ENCODE measurements at places on chromosomes 2 and 18.

GRCh38 chr2:200477667-200478131 lies 32.2 kb downstream of the KCTD18 start:
- DNase-seq = no peak

- no peak for DNase-seq
These were observed 555.2 kb upstream of the SETBP1 start for GRCh38 chr18:44125446-44125845.

DNA sequence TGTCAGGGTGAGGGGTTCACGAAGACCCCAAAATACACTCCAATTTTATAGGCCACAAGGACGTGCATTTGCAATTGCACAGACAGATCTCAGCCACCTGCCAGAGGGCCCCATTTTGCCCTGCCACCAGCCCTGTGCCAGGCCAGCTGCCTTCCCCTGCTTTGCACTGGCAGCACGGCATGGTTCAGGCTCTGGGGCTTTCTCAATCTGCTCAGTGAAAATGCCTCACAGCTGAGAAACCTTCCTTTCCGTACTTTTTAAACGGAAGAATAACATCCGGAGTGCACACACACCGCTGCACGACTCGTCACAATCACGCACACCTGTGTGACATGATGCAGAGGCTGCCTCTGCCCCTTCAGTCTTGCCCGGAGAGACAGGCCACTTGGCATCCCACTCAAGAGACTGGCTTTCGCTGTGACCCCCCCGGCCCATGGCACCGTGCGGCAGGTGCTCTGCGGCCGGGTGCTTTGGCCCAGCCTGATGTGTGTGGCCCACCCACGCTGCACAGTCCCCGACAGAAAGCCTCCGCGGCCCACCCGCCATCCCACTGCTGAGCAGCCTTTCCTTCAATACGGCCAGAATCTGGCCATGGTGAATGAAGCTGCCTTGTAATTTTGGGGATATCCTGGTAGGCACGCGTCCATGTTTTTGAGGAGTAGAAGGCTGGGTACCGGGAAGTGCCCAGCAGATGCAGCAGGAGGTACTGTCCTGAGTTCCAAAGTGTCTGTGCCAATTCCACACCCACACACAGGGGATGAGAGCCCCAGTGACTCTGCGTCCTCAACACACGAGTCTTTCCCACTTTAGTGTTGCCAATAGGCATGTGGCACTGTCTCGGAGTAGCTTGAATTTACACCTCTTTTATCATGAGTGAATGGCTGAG lies 88.8 kb downstream of the USP40 start:
- no peak for DNase-seq

- peak; percentile 4 for DNase-seq
These were observed 3.2 kb upstream of the NEMP2 start for GRCh38 chr2:190537765-190538164.

DNA sequence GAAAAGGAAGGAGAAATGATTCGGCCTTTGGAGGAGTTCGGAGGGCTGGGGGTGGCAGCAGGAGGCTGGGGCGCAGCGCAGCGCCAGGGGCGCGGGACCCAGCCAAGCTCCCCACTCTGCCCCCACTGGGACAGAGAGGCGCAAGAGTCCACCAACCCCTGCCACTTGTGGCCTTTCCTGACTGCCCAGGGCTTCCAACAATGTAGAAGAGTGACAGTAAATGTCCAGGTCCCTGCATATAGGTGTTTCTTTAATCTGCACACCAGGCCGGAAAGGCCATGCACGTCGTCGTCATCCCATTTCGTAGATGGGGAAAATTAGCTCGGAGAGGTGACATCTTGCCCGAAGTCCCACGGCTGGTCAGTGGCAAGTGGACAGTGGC lies 96.6 kb downstream of the INHBB start:
- no peak for DNase-seq

DNA sequence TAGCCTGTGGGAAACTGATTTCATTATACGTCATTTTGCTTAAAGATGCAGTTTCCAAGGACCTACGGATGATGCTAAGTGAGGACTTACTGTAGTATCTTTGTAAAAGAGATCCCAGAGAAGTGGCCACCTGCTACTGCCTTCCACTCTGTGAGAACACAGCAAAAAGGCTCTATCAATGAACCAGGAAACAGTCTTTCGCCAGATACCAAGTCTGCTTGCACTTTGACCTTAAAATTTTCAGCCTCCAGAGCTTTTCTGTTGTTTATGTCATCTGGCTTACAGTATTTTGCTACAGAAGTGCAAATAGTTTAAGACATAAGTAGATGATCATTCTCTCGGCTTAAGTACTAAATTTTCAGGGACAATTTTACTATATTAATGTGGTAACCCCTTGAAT lies 847.9 kb upstream of the CHAC2 start:
- DNase-seq = no peak

- no peak for DNase-seq
These were observed 348.2 kb upstream of the VRK2 start for GRCh38 chr2:57698392-57698791.

DNA sequence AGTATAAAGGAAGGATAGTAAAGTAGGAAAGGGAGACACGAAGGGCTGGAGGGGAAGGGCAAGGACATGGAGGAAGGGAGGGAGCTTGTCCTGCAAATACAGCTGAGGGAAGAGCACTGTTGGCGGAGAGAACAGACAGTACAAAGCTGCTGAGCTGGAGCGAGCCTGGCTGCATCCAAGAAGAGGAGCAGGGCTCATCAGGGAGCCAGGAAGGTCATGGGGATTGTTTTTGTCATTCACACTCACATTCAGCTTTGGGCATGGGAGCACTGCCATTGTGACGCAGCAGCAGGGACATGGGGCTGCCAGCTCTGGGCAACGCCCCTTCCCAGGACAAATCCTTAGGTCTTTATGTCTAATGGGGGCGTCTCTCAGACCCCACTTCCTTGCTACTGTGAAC lies 125.1 kb downstream of the COPS8 start:
- DNase-seq = no peak

DNA sequence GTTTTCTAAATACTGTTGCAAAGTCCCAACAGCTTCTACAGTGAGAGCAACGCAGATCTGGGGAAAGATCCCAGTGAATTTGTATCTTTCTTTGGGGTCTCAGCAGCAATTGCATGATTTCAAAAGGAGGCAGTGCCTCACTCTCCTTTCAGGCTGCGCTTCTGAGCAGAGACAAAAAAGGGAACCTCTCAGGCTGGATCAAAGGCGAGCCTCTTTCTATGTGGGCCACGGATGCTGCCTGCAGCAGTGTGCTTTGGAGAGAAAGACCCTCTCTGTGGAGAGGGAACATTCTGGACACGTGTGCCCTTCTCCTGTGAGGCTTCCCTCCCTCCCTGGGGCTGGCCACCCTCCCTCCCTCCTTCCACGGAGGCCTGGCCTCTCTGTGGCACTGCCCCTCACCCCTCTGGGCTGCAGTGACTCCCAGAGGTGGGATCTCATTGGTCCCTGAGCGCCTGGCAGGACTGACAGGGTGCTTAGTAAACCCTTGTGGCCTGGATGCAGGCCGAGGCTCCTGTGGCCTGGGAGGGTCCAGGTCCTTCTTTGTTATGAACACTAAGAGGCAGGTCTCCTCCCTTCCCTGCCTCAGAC lies 21.6 kb upstream of the PDIA6 start:
- no peak for DNase-seq

- no peak for DNase-seq
These were observed 12.3 kb downstream of the SCG2 start for GRCh38 chr2:223589901-223590300.

- no peak for DNase-seq
These were observed 456 bp downstream of the LRP1B start for GRCh38 chr2:142130111-142131009.

DNA sequence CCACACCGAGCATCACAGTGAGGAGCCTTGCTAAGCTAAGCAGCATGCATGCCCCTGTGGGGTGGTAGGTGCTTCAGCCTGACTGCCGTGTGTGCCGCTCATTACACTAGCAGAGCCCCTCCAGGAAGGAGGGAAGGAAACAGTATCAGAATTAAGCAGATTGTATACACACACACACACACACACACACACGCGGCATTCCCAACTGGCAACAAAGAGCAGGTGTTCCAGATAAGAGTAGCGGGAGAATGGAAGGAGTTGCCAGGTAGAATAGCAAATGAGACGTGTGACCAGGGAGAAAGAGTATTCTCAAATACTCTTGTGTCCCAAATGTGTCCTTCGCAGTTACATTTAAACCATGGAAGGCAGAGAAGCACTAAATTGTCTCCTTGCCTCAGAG lies 47.6 kb upstream of the TTC39C start:
- DNase-seq = no peak

GRCh38 chr2:195562570-195563566 lies 94.2 kb upstream of the SLC39A10 start:
- no peak for DNase-seq

DNA sequence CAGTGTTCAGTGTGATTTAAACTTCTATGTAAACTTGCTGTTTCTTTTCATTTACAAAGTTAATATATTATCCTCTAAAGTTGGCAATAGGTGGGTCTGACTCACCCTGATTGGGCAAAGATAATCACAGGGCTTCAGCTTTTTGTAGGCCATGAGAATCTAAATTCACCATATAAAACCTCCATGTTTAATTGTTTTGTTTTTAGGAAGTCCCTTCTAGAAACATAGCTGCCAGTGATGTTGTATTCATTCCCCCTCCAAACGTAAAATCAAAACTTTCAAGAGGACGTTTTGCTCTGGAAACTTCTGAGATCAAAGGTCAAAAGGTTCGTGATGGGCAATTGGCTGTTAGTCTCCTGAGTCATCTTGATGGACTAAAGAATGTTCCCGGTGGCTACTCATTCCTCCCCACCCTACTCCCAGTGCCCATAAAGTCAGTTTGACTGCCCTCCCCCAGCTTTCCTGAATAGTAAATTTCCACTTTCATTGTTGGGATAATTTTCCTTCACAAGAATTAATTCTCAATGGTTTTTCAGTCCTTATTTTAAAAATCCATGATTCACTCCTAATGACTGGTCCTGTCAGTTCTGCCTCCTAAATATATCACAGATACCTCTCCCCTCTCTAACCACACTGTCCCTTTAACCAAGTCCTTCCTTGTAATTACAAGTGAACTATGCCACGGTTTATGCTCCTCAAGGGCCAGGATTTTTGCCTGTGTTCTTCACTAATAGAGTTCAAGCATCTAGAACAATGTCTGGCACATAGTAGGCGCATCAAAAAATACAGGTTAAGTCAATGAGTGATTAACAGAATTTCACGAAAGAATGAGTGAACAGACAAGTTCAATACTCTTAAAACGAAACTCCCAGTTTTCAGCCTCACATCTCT lies 164.4 kb upstream of the VRK2 start:
- no peak for DNase-seq

DNA sequence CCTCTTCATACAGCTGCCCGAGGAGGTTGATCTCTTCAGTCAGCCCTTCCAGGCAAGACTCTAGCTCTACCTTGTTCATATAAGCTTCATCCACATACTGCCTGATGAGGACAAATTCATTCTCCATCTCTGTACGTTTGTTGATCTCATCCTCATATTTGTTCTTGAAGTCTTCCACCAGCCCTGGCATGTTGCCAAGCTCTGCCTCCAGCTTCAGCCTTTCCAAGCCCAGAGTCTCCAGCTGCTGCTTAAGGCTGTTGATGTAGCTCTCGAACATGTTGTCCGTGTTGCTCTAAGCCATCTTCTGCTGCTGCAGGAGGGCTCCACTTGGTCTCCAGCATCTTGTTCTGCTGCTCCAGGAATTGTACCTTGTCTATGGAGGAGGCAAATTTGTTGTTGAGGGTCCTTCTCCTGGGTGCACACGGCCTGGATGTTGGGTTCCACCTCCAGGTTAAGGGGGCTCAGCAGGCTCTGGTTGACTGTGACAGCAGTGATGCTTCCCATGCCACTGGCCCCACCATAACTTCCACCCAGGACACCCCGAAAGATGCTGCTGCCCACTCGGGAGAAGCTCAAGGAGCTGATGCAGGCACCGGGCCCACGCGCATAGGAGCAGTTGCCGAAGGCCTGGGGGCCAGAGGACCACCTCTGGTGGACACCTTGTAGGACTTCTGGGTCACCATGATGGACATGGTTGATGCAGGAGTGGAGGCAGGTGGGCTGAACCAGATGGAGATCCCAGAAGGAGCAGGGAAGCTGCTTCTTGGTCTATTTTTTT lies 30.3 kb downstream of the ICA1L start:
- DNase-seq = no peak

DNA sequence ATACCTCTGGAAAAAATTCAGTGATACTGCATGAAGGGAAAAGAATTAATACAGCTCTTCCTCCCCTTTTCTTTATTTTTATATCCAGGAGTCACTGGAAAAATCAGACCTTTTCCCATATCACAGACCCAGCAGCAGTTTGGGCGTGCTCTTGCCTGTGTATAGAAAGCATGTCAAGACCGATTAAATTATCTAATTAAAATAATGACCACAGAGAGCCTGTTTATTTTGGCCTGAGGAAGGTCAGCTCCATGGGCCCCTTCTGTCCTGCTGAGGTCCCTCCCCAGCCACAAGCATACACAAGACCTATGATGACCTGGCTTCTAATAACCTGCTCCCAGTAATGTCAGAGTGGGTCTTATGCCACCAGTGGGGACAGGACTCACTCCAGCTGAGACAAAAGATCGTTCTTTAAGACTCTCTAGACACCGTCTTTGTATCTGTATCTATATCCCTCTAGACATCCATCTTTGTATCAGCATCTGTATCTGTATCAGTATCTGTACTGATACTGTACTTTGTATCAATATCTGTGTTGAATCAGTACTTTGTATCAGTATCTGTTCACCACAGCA lies 147.8 kb downstream of the VAPA start:
- DNase-seq = no peak

GRCh38 chr18:51053814-51054213 lies 23.8 kb downstream of the SMAD4 start:
- no peak for DNase-seq

GRCh38 chr2:176789751-176790150 lies 422.8 kb upstream of the HNRNPA3 start:
- DNase-seq = no peak

DNA sequence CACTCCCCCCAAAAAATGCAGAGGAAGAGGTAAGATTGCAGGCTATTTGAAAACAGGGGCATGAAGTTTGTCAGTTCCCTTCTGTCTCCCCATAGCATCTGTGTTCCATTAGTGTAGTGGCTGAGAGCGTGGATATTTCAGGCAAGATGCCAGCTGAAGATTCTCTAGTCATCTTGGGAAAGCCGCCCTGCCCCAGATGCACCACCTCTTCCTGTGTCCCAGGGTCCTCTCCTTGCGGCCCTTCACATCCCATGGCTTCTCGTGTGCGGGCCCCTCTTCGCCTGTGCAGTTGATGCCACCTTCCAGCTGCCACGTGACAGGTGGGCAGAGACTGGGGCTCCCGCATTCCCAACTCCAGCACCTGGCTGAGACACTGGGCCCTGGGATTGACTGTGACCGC lies 16.1 kb downstream of the TMEM127 start:
- no peak for DNase-seq

DNA sequence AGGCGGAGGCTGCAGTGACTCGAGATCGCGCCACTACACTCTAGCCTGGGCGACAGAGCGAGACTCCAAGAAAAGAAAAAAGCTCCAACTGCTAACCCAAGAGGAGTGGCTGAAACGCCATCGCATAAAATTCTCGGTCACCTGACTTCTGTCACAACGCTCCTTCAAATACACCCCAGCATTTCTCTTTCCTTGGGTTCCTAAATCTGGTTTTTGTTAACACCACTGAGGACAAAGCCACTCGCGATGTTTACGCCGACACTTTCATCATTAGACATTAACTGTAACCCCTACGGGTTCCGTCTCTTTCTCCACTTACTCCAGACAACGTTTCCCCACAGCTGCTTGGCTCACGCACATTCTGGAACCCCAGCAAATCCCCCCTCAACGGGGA lies 679 bp downstream of the CLK1 start:
- no peak for DNase-seq

- DNase-seq = no peak
These were observed 139.4 kb downstream of the NBAS start for GRCh38 chr2:15421753-15422152.

Measured in T-helper 22 cell (primary cell).